ENCODE measurements at places on chromosomes 4 and X. TPM values are rescaled to one million over a fixed set of nuclear protein-coding genes. Genes with fewer than 3 reads are reported as not detected.

GRCh38 chr4:14277505-14277904 is 650.0 kb upstream of the BOD1L1 start:
- DNase-seq = no peak

- DNase-seq = no peak
Observed at GRCh38 chrX:74419864-74420195, 1.5 kb upstream of the SLC16A2 start.

The PGAM4 gene
- 0.24 TPM for polyA plus RNA-seq

GRCh38 chr4:114281164-114281960 is 301.9 kb upstream of the ARSJ start:
- no peak for DNase-seq

The SLC7A11 gene
- polyA plus RNA-seq = 1.7 TPM

GRCh38 chrX:71514367-71515037 is 18.4 kb upstream of the OGT start:
- DNase-seq = no peak

DNA sequence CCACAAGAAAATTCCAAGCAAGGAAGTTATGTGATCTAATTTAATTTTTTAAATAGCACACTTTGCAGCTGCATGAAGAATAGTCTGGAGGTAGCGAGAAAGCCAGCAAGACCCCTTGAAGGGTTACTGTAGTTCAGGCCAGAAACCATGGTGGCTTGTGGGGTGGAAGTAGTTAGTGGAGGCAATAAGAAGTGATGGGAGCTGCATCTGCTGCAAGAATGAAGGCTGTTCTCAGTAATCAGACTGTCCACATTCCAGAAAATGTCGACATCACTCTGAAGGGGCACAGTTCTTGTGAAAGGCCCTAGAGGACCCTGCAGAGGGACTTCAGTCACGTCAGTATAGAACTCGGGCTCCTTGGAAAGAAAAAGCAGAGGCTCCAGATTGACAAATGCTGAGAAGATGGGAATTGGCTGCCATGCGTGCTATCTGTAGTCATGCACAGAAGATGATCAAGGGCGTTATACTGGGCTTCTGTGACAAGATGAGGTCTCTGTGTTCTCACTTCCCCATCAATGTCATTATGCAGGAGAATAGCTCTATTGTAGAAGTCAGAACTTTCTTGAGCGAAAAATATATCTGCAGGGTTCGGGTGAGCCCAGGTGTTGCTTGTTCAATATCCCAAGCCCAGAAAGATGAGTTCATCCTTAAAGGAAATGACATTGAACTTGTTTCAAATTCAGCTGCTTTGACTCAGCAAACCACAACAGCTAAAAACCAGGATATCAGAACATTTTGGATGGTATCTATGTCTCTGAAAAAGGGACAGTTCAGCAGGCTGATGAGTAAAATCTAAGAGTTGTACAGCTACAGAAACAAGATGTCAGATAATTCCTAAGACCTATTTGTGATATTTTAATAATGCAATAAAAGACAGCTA is 254.2 kb downstream of the CBR4 start:
- no peak for DNase-seq

All from right renal cortex interstitium (tissue), 3 donors.